Body of pancreas (tissue), 4 donors: ENCODE measurements at places on chromosomes 3 and 15.

- H3K27me3 ChIP-seq: no peaks in the 10 kb centered on the region
- no peaks in the 10 kb centered on the region for H3K36me3 ChIP-seq
These were observed 34.5 kb downstream of the ZFAND6 start for GRCh38 chr15:80093854-80094418.

DNA sequence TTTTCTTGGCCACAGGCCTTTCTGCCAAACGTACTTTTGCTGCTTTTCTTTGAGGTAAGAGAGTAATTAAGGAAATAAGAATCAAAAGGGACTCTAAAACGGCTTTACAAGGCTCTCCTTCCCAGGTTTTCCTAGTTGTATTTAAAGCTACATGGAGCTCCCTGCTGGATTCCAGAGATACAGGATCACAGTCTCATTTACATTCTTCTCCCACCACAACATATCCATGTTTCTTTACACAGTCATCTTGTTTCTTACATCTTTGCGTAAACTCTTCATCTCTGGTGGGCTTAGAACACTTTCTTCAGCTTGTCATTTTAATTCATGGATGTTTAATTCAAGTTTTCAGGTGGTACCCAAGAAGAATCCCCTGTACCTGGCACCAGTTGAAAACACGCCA lies 117.6 kb upstream of the BFSP2 start:
- DNase-seq: no peak
- H3K4me3 ChIP-seq: no peak overlapping the region
- H3K36me3 ChIP-seq: no peaks in the 10 kb centered on the region
- no peak overlapping the region for H3K27ac ChIP-seq

GRCh38 chr3:126551121-126551838 lies 7.5 kb downstream of the C3orf22 start:
- H3K27me3 ChIP-seq: no peaks in the 10 kb centered on the region
- no peak for DNase-seq
- no peak overlapping the region for H3K4me3 ChIP-seq
- H3K36me3 ChIP-seq: no peaks in the 10 kb centered on the region

DNA sequence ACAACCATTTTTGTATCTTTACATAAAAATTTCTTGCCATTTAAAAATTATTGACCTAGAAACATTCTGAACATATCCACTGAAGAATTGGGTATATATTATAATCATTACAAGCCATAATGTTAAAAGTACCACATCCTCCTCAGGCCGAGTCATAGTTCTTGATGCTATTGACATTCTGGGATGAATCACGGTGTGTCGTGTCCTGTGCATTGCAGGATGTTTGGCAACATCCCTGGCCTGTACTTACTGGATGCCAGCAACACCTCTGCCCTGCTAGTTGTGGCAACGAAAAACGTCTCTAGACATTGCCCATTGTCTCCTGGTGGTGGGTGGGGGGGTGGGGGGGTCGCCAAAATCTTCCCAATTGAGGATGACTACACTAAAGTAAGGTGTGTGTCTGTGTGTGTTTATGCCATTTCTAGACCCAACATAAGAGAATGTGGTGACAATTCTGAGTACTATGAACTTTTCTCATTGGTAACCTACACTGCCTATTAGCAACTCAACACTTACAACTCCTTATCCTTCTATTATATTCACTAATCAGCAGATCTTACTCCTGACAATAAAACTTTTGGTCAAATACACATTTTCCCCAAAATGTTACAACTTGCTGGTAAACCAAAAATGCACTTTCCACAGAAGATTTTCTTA lies 471.6 kb downstream of the FOXP1 start:
- DNase-seq: no peak
- peaks cover 2% of the 10 kb centered on the region for H3K36me3 ChIP-seq
- H3K4me3 ChIP-seq: no peak overlapping the region
